ENCODE measurements at places on chromosomes 7 and 10.

GRCh38 chr10:131896403-131896802 lies 4.4 kb upstream of the PPP2R2D start:
- no peak for DNase-seq

DNA sequence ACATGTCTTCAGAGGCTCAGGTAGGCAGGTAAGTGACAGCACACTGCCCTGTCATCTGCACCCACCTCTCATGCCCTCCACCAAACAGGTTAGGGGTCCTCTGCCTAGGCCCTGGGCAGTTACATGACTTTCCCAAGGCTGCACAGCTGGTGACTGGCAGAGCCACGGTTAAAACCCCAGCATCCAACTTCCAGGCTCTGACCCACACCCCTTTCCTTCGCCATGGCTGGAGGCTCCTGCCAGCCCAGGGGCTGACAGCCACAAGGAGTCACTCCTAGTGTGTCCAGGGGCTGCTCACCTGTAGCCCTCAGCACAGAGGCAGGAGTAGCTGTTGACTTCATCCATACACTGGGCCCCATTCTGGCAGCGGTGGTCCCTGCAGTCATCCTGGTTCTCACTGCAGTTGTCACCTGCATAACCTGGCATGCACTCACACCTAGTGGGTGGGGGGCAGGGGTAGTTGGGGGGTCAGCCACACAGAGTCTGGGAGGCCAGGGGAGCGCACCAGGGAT lies 175.0 kb downstream of the SLIT1 start:
- DNase-seq, result no peak

- no peak for DNase-seq
Observed at GRCh38 chr7:155693826-155694225, 49.4 kb downstream of the RBM33 start.

- DNase-seq, result no peak
Observed at GRCh38 chr7:127322832-127323493, 69.5 kb downstream of the ZNF800 start.

GRCh38 chr7:23938937-23939552 lies 229.0 kb downstream of the STK31 start:
- DNase-seq, result peak; percentile 31

GRCh38 chr7:123747620-123748141 lies 1.1 kb downstream of the WASL start:
- DNase-seq, result peak; percentile 58

DNA sequence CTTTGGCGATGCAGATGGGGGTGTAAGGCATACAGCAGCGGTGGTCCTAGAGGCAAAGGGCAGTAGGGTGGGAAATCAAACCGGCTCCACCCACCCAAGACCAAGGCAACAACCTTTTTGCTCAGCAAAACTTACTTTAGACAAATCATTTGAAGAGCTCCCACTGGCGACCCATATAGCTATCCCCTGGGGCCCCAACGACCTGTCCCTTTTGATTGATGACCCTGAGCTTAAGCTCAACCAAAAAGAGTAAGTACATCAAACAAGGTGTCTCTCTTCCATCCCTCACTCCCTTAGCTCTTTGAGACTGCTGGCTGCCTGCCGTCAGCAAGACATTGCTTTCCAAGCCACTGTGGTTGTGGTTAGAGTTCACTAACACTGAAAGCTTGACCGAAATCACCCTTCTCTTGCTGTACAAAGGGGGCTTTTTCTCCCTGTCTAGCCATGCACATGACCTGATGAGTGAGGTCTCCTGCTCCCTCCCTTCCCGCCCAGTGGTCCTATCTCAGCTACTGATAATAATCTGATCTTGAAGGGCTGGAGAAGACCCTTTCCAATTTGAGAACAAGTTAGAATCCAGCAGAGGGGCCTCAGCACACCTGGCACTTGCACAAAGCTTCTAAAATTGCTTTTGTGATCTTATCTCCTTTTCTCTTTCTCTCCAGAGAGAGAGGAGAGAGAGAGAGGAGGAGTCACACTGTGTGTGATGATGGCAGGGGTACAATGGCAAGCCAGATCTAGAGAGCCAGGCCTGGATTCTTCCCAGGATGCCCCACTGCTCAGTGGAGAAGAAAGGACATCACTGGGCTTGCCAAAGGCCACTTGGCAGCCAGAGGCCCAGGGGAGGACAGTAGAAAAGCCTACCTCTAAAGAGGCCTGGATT lies 42.2 kb downstream of the XPNPEP1 start:
- no peak for DNase-seq

DNA sequence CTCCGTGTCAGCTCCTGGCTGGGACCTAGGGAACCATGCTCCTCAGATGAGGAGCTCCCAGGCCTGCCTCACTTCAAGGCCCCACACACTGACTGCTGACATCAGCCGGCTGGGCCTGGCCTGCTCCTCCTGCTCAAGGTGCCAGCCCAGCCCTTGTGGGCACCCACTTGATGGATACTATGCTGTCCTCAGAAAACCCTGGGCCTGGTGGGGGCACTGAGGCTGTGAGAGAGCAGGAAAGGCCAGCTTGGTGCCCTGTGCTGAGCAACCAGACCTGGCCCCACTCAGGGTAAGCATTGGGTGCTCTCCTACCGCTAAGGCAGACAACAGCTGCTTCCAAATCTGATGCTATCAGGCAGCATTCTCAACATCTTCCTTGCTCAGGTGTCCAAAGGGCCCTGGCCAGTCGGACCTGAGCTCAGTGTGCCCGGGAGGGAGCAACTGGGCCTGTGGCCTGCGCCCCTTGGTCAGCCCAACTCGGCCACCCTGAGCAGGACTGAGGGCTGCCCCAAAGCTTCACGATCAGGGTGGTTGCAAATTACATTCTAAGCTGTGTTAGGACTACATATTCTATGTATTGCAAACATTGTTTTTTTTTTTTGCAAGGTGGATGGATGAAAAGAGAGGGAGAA lies 21.9 kb upstream of the ANTXRL start:
- no peak for DNase-seq

GRCh38 chr7:13532028-13532753 lies 457.3 kb downstream of the ETV1 start:
- DNase-seq, result no peak

GRCh38 chr10:89669985-89670384 lies 24.9 kb upstream of the PANK1 start:
- DNase-seq, result no peak

- no peak for DNase-seq
Observed at GRCh38 chr7:11473807-11474424, 358.1 kb downstream of the THSD7A start.

GRCh38 chr7:152335900-152336571 lies 99.8 kb downstream of the KMT2C start:
- DNase-seq, result no peak

- no peak for DNase-seq
Observed at GRCh38 chr10:8369666-8370065, 315.2 kb downstream of the GATA3 start.

DNA sequence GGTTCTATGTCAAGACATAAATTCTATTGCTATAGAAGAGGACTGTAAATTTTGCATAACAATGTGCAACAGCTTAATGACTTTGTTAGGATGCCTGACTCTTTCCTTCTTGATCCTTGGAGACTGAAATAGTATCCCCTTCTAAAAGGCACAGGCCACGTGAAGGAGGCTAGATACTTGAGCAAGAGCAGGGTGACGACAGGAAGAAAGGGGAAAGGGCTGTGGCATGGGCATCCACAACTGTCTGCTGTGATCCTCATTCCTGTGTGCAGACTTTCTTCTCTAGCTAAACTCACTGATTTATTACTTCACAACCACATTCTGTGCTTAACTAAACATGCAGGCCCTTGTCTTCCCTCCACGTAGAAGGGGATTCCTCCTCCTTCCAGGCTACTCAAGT lies 1111.8 kb upstream of the C7orf33 start:
- DNase-seq, result no peak

- DNase-seq, result no peak
Observed at GRCh38 chr7:91814189-91814588, 66.3 kb downstream of the MTERF1 start.

DNA sequence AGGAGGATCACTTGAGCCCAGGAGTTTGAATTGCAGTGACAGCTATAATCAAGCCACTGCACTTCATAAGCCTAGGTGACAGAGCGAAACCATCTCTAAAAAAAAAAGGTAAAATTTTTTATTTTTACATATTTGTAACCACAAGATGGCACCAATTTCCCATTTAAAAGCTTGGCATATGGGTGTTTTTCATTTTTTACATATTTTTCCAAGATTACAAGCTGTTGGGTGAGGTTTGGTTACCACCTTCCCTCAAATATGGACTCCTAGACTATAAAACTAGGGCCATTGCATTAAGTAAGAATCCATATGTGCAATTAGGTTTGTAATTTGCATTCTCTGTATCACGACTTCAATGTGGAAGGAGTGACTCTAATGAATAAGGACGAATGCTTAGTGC lies 129.3 kb upstream of the ACBD5 start:
- DNase-seq, result no peak

DNA sequence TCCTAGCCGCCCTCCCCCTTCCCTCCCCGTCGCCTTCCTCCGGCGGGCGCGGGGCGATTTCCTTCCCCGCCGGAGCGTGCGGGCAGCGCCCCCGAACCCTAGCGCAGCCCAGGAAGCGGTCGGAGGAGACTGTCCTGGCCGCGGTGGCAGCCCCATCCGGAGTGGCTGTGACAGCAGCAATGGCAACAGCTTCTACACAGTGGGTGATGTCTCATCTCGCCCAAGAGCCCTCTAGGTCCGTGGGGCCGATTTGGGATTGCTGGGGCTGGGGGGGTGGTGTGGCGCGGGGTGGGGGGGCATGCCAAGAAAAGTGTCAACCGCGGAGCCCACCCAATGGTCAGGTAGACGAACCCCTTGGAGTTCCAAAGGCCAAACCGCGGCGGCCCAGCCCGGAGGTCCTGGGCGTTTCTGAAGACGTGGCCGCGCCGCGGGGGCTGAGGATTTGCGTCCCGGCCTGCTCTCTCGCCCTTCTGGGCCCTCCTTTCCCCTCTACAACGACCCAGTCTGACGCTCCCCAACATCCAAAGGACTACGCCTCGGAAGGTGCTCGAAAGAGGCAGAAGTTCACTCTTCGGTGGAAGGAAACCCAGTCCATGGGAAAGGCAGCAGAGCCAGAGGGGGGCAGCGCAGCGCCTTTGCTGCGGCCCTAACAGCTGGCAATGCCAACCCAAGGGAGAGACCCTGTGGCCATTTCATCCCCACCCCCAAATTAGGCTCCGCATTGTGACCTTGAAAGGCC lies 603 bp upstream of the TWIST1 start:
- no peak for DNase-seq

DNA sequence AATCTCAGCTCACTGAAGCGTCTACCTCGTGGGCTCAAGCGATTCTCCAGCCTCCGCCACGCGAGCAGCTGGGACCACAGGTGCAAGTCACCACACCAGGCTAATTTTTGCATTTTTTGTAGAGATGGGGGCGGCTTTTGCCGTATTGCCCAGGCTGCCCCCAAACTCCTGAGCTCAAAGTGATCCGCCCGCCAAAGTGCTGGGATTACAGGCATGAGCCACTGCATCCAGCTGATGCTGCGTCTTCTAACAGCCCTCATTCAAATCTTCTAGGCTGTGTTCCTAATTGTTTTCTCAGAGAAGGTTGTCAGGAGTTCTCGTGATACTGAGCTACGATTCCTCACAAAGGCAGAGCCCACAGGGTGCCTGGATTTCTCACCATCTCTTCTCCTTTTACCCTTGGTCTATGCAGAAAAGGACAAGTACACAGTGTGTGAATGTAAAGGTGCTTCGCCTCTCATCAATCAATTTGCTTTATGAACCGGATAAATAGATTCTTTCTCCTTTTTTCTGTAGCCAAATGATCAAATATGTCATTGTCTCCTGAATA lies 247.3 kb upstream of the PTN start:
- peak; percentile 29 for DNase-seq

- DNase-seq, result peak; percentile 82
Observed at GRCh38 chr10:123573236-123574108, 92.7 kb upstream of the GPR26 start.

DNA sequence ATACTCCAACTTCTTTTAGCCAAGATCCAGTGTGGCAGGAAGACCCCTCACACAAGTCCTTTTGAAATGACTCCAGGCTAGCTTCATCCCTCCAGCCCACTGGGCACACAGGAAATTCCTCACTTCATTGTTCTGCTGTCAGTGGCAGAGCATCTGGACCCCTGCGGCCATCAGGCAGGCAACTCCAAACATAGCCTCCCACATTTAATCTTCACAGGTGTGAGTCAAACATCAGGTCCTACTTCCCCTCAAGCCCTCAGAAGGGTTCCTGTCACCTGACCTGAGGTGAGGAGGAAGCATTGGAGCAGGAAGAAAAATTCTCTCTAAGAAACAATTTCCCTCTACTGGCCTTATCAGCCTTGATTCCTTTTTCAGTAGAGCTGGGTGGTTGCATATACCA lies 51.1 kb upstream of the C1GALT1 start:
- DNase-seq, result no peak

DNA sequence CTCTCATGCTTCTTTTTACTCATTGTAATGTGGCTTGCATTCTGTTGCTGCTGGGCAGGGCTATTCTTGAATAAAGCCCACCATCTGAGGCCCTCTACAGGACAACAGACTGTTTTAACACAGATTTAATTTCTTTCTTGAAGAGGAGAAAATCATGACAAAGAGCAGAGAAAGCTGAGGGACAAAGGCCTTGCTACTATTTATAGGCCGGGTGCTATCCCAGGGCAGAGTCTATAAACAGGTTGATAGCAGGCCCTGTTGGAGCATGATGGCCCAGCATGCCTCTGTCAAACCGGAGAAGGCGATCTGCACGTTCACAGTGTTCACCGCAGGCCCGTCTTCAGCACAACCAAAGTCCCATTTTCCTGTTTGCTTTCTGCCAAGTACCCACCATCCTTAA lies 3.0 kb downstream of the VIPR2 start:
- DNase-seq, result no peak

GRCh38 chr10:70147259-70147625 lies 742 bp upstream of the TYSND1 start:
- no peak for DNase-seq

DNA sequence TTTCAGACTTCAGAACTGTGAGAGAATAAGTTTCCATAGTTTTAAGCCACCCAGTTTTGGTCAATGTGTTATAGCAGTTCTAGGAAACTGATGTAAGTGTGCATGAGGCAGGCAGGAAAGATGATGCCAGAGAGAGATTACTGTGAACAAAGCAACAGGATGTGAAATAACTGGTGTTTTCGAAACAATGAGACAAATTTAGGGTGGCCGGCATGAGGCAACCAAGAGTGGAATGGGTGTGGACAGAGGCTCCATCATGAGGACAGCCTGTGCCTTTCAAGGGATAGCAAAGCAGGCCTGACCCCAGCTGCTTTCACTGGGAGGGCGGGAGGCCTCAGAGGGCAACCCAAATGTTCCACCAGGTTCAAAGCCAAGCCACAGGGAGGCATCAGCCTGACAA lies 67.3 kb upstream of the UCN3 start:
- DNase-seq, result no peak

GRCh38 chr10:87594181-87594580 lies 65.5 kb upstream of the PAPSS2 start:
- no peak for DNase-seq

DNA sequence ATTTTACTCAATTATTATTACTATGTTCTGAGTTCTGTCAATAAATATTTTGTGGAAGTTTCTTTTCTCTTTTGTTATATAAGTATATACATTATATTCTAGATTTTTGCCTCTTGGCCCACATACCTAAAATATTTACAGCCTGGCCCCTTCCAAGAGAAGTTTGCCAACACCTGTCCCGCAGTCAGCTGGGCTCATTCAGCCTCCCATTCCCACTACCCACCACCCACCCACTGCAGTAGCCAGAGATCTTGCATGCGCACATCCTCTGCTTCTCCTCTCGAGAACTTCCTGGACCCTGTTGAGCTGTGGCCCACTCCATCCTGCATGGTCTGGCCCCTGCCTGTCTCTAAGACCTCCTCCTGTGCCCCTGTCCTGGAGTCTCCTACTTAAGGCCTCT lies 33.6 kb downstream of the WIPF3 start:
- no peak for DNase-seq

- DNase-seq, result no peak
Observed at GRCh38 chr10:50398823-50399222, 147.5 kb upstream of the ASAH2 start.

Data from glutamatergic neuron (in vitro differentiated cells).